Right hindlimb (tissue), 1 donor: ENCODE measurements at places on chromosomes 2 and 18.
A peak's percentile ranks its signal among the peaks of the same experiment; 100 is the strongest.

DNA sequence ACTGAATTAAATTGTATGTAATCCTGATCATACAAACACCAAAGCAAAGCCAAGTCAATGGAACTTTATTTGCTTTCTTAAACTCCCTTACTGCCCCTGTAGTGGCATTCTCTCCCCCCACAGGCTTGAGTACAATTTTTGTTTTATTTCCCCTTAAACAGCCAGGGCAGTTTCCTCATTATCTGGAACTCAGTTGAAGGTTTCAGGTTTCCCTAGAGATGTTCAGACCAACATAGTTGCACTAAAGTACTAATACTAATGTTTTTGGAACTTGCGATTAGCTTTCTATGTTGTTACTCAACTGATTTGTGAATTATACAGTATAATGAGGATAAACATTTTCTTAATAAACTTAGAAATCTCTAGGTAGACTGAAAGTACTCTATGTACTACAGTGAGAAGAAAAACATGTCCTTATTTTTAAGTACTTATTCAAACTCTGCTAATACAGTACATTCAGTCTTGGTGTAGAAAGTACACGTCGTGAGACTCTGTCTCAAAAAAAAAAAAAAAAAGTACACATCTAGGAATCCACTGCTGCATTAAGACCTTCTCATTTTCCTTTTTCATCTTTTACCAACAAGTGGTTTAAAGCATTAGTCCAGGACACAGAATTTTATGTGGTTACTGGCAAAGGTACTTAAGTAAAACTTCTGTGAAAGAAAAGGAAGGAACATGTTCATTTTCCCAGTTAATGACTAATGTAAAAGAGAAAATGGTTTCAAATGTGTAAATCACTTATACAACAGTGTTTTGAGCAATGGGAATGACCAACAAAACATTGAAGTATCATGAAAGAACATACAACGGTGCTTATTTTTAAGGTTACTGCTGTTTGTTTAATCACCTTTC is 209.5 kb upstream of the SMAD7 start:
- no peak for DNase-seq

DNA sequence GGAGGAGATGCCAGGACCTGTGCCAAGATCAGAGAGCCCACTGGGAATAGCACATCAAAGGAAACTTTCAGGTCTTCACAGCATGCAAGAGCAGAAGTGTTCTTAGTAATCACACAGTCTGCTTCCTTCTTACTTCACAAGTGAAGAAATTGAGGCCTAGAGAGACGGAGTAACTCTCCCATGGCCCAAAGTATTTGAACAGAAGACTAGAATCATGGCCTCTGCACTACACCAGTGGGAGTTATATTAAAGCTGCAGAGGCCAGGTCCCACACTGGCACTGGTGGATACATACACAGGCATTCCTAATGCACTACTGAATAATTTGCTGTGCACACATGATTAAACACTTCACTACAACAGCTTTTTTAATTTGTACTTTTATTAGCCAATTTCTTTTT is 107.6 kb upstream of the RMP24 start:
- DNase-seq = no peak

DNA sequence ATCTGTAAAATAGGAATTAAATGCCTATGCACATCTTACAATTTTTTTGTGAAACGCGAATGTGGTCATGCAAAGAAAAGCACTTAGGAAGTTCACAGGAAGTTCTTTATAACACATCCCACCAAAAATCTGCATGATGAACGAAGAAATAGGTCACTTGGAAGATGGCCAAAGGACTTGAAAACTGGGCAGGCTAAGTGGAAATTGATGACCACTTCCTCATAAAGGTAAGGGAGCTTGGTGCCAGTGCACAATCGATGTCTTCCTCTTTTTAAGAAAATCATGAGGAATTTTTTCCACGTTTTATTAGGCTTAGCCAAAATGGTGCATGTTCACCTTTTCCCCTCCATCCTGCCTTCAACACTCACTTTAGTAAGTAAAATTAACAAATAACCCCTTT is 8.2 kb upstream of the NT5C1B start:
- no peak for DNase-seq

- no peak for DNase-seq
These were observed 1934.7 kb upstream of the CELF4 start for GRCh38 chr18:39500306-39500705.

DNA sequence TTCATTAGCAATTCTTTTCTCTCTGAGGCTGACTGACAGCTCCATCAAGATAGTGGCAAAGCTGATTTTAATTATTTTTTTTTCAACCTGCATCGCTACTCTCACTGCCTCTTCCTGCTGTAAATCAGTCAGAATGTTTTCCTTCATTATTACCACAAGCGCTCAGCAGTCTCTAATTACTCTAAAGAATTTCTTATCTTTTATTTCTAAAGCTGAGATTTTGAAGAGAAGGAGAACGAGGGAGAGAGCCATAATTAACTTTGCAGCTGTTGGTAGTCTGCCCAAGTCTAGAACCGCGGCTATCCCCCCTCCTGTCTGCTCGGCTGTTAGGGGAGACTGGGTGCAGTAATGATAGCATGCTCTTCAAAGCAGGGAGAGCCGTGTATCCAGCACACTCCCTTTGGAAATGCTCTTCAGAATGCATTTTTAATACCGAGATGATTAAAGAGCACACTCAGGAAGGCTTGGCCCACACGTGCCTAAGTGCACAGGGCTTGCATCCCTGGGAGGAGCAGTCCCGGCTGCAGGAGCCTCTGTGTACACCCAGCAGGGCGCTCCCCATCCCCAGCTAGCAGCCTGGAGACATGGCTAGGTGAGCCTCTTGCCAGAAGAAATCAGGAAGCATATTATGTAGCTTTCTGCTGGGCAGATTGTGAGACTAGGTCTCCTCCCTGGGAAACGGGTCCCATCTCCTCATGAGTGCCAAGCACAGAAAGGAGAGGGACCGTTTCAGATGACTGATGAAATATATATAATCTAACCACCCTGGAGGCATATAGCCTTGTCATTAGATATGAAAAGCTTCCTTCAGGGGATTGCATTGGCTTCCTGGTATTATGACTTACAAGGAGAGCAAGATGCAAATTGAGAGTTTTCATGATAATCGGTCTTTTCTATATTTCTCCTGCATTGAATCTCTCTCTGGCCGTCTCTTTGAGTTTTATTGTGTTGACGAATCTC is 555.2 kb downstream of the CMPK2 start:
- peak; percentile 29 for DNase-seq

GRCh38 chr2:218956039-218956438 is 3.4 kb upstream of the CDK5R2 start:
- DNase-seq = no peak

GRCh38 chr2:173808718-173809117 is 156.5 kb downstream of the SP3 start:
- DNase-seq = no peak

DNA sequence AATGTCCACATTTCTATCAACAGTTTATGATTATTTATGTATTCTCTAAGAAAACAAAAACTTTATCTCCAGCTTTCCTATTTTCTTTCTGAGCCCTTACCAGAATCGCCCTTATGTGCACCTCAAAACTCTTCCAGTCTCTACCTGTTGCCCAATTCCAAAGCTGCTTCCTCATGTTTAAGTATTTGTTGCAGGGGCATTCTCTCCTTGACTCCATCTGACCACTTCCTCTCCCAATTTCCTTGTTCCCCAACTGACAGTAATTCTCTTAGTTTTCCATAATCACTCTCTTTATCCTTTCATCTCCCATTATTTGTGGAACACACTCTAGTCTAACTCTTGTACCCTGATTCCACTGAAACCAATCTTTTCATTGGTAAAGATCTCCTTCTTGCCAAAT is 105.4 kb upstream of the RBBP8 start:
- no peak for DNase-seq

- DNase-seq = peak; percentile 32
These were observed 55.9 kb downstream of the CACNB4 start for GRCh38 chr2:152042636-152043615.

DNA sequence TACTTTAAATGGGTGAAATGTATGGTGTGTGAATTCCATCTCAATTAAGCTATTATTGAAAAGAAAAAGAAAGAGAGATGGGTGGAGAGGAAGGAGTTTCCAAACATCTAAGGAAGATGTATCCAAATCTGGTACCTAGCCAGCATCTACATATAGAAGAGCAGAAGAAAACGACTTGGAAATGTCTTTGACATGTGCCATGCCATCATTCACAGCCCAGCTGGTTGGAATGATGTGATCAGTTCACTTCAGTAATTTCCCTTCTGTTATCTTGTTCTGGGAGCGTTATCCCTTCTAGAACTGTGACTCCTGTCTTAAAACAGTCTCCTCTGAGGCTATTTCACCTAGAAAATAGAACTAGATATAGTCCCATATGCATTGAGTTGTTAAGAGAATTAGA is 312.8 kb upstream of the GYPC start:
- no peak for DNase-seq

DNA sequence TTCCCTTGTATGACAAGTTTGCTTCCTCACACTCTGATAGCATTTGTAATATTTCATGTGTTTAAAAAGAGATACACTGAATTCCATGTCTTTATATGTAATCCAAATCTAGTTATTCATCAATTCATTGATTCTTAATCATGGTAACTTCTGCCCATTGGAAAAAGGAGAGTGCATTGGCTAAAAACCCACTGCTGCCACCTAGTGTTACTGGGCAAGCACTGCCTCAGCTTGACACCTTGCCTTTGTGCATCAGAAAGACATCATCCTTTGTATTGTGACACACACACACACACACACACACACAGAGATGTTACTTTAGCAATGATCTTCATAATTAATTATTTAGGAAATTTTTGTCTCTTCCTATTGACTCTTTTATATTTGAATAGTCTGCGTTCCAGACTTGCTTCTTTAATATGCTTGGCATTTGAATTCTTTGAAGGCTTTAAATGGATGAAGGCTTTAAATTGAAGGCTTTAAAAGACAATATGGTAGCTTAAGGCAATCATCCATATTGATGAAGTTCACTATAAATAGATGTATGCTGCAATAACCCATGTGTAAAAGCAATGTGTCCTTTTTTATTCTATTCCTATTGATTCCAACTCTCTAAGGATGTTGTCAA is 414.2 kb upstream of the CHST9 start:
- peak; percentile 31 for DNase-seq

GRCh38 chr18:41410006-41410405 is 545.0 kb upstream of the PIK3C3 start:
- no peak for DNase-seq

DNA sequence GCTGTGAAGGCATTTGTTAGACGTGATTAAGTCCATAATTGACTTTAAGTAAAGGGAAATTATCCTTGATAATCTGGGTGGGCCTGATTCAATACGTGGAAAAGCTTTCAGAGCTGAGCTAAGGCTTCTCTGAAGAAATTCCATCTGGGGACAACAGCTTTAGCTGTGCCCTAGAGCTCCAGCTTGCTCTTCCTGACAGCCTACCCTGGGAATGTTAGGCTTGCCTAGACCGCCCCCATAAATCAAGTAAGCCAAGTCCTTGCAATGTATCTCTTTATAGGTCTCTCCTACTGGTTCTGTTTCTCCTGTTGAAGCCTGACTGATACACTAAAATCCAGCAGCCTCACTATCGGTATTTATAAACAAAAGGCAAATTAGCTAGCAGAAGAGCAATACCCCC is 160.0 kb downstream of the STK39 start:
- DNase-seq = no peak
